ENCODE measurements at places on chromosomes 3 and 15.

- DNase-seq: no peak
These were observed 39.8 kb downstream of the ACSBG1 start for GRCh38 chr15:78194568-78194925.

- DNase-seq: no peak
These were observed 8.9 kb downstream of the TNFAIP8L3 start for GRCh38 chr15:51085764-51086163.

DNA sequence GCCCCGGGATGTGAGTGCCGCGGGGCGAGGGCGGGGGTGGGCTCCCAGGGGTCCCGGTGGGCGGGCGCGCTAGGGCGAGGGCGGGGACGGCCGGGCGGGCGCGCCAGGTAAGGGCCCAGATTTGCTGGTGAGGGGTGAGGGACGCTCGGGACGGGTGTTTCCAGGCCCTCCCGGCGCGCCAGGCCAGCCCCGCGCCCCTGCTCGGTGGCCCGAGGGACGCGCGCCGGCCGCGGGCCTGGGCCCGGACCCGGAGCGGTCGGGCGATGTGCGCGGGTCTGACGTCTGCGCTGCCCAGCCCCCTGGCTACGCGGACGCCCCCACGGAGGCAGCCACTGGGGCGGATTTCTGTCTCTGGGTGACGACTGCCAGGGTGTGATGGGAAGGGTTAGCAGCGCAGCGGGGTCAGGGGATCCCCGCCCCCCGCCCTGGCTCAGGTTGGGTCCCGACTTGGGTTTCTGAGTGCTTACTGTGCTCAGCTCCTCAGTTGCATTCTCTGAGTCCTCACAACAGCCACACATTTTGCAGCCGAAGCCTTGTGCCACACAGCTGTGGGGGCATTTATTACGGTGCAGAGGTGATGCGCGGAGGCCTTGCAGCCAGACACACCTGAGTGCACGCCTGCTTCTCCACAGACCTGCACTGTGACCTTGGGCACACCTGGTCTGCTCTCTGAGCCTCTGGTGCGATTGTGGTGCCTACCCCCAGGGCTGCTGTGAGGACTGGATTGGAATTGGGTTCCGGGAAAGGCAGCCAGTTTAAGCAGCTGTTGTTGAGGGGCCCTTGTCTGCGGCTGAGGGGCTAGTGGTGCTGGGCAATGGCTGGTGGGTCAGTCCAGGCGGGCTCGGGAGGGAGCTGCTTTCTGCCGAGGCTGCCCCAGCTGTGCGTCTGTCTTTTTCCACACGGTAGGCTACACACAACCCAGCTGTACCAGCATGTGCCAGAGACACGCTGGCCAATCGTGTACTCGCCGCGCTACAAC, 523 bp downstream of the HDAC11 start:
- DNase-seq: peak; percentile 40

GRCh38 chr15:33119273-33119672, 75.2 kb downstream of the FMN1 start:
- no peak for DNase-seq

GRCh38 chr3:48847504-48848423, at the start of gene PRKAR2A:
Gene PRKAR2A, minus strand, starts transcription at chr3:48847874. Its CDS starts 278 bp downstream, at chr3:48847596.
- peak; percentile 88 for DNase-seq

- no peak for DNase-seq
These were observed 18.7 kb upstream of the WNT5A start for GRCh38 chr3:55505776-55506175.

DNA sequence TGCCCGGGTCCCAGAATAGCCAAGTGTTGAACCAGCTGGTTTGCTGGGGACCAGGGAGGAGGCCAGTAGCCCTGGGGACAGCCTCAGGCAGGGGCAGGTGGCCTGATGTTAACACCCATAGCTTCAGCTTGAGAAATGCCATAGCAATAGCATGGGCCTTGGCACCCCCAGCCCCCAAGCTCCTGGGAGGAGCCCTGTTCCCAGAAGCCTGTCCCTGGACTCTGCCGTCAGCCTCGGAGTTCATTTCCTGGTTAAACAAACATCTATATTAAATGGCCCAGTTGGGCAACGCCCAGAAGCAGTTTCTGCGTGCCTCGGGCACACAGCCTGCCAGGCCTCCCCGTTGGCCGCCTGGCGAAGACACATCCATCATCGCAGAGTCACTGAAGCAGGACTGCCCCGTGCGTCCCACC, 58.2 kb downstream of the FGD5 start:
- no peak for DNase-seq

DNA sequence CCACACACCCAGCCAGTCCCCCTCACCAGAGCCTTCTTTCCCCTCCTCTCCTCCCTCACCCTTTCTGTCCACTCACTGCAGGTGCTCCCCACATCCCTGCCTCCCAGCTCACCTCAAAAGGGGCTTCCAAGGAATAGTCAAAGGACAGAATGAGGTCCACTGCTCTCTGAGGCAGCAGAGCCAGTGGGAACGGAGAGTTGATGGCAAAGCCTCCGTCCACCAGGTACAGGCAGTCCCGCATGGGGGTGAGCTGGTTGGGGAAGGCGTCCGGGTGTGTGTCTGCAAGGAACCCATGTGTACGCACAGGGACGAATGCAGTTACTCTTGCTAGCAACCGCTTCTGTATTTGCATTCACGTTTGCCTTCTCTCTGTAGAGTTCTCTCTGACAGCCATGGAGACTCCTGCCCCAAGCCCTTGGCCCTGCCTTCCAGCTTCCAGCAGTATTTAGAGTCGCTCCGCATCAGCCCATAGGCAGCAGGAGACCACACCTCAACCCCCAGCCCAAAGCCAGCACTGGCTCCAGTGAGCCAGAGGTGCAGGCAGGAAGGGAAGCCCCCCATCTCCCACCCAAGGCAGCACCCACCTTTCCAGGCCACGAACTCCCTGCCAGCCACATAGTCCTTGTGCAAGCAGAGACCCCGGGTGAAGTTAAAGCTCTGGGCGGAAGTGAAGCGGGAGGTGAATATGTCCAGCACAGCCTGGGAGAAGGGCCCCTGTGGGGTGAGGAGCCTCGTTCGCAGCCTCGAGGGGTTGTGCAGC, 12.4 kb downstream of the PLA2G4F start:
- DNase-seq: no peak

DNA sequence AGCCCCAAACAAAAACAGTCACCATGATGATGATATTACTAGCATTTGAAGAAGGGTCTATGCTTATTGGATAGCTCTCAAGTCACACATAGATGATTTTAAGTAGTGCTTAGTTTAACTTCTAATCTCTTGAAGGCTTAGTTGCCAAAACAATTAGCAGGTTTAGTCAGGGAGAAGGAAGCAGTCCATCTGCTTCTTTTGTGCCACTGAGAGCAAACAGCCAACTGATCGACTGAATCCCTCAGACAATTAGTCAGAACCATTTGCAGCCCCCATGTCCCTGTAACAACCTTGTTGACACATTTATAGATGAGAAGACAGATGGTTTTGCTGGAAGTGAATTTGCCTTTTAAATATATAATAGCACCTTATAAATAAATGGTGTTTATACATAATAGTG, 585.1 kb upstream of the SUCLG2 start:
- DNase-seq: no peak

- no peak for DNase-seq
These were observed 5.5 kb downstream of the AP3S2 start for GRCh38 chr15:89888214-89888804.

GRCh38 chr3:112109322-112109721, 23.1 kb downstream of the C3orf52 start:
- DNase-seq: no peak

- no peak for DNase-seq
These were observed 14.8 kb downstream of the FYCO1 start for GRCh38 chr3:45980819-45981218.

GRCh38 chr3:181933052-181933618, 221.4 kb downstream of the SOX2 start:
- DNase-seq: no peak

DNA sequence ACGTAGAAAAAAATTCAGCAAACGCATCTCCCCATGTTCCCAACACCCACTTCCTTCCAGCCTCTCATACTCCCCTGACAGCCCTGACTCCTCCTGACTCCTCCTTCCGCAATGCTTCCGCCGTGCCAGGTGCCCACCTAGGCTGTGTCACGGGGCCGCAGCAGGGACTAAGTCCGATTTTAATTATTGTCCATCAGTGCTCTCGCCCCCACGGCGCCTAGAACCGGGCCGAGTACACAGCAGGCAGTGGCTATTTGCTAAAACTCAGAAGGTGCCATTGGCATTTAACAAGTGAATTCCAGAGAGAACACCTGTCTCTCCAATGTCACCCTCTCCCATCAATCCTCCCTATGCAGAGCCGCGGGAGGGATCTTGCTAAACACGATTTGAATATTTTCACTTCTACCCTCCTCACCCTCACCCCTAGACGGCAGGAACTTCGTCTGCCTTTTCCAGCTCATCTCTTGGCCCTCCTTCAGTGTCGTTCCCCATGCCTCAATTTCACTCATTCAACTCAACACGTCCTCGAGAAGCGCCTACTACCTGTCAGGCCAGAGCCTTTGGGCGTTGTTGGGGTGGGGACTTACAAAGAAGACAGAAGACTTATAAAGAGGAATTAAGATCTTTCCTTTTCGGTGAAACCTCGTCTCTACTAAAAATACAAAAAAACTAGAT, 11.5 kb upstream of the SHF start:
- peak; percentile 60 for DNase-seq

DNA sequence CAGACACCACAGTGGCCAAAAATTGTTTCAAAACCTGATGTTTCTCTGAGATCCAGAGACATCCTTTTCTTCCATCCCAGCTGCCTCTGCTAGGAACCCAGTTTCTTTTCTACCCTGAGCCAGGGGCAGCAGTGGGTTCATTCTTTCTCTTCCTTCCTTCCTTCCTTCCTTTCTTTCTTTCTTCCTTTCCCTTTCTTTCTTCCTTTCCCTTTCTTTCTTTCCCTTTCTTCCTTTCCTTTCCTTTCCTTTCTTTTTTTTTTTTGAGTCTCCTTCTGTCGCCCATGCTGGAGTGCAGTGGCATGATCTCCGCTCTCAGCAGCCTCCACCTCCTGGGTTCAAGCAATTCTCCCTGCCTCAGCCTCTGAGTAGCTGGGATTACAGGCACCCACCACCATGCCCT, 30.7 kb upstream of the COPG1 start:
- DNase-seq: no peak

GRCh38 chr15:48924528-48925393, 39.0 kb downstream of the SHC4 start:
- DNase-seq: no peak

DNA sequence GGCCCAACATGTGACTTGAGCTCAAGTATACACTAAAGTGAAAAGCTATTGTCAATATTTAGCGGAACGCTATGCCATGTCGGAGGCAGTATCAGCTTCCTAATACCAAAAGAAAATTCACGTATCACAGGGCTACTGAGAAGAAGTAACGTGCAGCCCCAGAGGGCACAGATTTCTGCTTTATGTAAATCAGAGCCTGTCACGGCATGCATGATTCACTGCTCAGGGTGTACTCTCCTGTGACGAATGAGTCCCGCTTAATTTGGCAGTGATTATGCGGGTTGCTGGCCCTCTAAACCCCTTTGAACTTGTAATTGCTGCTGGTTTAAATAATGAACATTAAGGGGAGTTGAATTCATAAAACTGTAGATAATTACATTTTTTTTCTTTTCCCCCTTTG, 85.3 kb downstream of the MEIS2 start:
- DNase-seq: no peak

DNA sequence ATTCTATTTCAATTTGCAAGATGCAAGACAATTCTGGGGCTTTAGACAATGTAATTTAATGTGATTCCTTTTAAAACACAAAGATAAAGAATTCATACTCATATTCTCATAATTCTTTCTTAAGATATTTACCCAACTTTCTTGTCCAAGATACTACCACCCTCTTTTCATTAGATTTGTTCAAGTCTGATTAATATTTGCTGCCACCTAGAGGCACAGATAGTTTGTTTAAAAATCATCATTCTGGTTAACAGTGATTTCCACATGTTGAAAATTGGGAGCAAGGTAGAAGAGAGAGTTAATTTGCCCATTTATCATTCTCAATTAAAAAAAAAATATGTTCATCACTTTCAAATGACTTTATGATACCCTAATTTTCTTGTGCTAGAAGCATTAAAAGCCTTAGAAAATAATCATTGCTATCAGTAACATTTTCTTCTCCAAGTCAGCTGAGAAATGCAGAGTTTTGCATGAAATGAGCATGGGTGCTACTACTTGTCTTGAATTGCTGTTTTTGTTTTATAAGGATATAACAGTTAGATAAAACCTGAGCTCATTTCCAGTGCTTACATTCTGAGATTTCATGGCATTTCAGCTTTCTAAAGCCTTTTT, 11.6 kb downstream of the TAMM41 start:
- no peak for DNase-seq

GRCh38 chr3:145967043-145967442, 193.9 kb downstream of the PLOD2 start:
- no peak for DNase-seq

GRCh38 chr3:52279596-52279995, 1.1 kb upstream of the WDR82 start:
- no peak for DNase-seq

- no peak for DNase-seq
These were observed 33.3 kb downstream of the MGLL start for GRCh38 chr3:127789051-127789450.

DNA sequence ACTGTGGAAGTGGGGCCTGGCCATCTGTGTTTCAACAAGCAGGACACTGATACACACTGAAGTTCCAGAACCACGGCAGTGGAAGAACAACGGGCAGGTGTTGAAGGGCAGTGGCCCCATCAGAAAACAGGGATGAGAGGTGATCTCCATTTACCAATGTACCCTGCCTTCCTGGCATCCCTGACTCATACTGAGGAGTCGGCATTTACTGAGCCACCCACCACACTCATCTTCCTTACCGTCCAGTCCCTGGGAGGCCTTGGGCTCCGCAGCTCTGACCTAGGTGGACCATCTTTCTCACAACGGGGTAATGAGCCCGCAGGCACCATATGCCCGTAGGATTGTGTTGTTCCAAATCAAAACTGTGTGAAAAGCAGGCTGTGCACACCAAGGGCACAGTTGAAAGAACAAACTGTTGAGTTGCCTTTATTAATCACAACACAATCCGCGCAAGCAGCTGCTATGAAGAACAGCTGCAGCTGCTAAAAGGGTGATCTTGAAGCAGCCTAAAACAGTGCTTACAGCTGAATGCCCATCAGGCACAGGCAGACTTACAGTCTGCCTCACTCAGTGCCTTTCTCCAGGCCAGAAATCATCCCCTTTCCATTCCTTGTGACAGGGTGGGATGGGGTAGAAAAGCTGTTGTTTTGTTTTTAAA, 12.9 kb downstream of the MB21D2 start:
- no peak for DNase-seq

- DNase-seq: peak; percentile 62
These were observed 23.6 kb upstream of the RPL35A start for GRCh38 chr3:197926418-197926817.

DNA sequence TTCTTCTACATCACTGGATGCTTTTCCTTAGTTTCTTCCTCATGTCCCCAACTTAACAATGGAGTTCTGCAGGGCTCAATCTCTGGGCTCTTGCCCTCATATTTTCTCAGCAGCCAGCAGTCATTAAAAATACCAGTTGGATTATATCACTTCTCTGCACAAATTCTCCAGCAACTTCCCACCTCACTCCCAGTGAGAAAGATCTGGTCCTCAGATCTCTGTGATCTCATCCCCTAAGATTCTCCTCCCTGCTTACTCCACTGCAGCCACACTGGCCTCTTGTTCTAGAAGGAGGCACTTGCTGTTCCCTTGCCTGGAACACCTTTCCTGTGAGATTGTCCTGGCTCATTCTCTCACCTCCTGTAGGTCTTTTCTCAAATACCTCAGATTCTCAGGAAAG, 6.1 kb downstream of the ERICH6 start:
- DNase-seq: no peak

GRCh38 chr3:76097589-76097969, 312.2 kb upstream of the ZNF717 start:
- no peak for DNase-seq
